ENCODE measurements at places on chromosomes 16 and 17. TPM values are rescaled to one million over a fixed set of nuclear protein-coding genes. Genes with fewer than 3 reads are reported as not detected.

PPM1D gene
- total RNA-seq: 8.9 TPM

ZSCAN10 gene
- not detected for total RNA-seq

IKZF3 gene
- total RNA-seq: not detected

AANAT gene
- total RNA-seq: not detected

NUPR1 gene
- 28.7 TPM for total RNA-seq

ABCA3 gene
- total RNA-seq: 0.18 TPM

ABCA8 gene
- 23.6 TPM for total RNA-seq

RASL10B gene
- 4.6 TPM for total RNA-seq

PRSS21 gene
- total RNA-seq: 5.5 TPM

TSR1 gene
- total RNA-seq: 39.8 TPM

TP53TG3F gene
- total RNA-seq: not detected

MYLK3 gene
- 0.18 TPM for total RNA-seq

NKD1 gene
- not detected for total RNA-seq

ADGRG3 gene
- not detected for total RNA-seq

PDILT gene
- total RNA-seq: not detected

PRAC2 gene
- not detected for total RNA-seq

Data from myometrial cell (primary cell).